ENCODE measurements at places on chromosomes 16 and 17. TPM values are rescaled to one million over a fixed set of nuclear protein-coding genes. Genes with fewer than 3 reads are reported as not detected.

The PIK3R5 gene
- 73.4 TPM for total RNA-seq

DNA sequence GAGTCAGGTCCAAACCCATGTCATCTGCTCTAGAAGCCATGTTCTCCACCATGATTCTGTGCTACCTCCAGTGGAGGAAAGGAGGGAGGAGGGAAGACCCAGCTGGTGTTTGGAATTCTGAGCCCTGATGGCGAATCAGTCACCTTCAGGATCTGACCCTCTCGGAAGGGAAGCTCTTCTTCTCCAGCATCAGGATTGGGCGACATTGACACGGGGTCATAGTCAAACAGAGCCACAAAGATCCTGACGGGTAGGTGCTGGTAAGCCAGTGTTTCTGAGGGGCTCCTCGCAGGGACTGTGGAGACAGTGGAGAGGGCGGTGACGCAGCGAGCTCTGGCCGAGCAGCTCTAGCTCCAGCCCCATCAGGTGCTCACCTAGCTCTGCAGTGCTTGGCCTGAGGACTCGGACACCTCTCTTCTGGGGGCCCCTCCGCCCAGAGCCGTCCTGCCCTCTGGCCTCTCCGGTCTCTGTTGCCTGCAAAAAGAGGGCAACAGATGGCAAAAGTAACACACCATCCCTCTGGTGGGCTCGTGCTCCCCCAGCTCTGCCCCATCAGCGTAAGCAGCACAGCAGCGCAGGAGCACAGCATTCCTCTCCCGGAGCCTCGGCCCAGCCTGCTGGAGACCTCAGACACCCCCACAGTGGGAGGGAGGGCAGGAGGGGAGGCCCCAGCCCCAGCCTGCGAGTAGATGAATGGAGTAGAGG is 21.0 kb downstream of the TSPOAP1 start:
- no peak overlapping the region for H3K27ac ChIP-seq
- H3K36me3 ChIP-seq: no peaks in the 10 kb centered on the region
- H3K4me1 ChIP-seq: no peaks in the 10 kb centered on the region
- no peak overlapping the region for H3K4me3 ChIP-seq
- no peaks in the 10 kb centered on the region for H3K27me3 ChIP-seq

The BEAN1 gene
- total RNA-seq: not detected

The KRTAP2-3 gene
- total RNA-seq: not detected

The NLGN2 gene
- 0.89 TPM for total RNA-seq

- H3K4me3 ChIP-seq: no peak overlapping the region
- H3K36me3 ChIP-seq: peaks cover 25% of the 10 kb centered on the region
- H3K27me3 ChIP-seq: no peaks in the 10 kb centered on the region
- no peak for DNase-seq
- no peaks in the 10 kb centered on the region for H3K4me1 ChIP-seq
These were observed 21.6 kb downstream of the C17orf58 start for GRCh38 chr17:67974598-67975066.

The EVPLL gene
- not detected for total RNA-seq

Measured in activated CD4-positive, alpha-beta T cell treated with anti-CD3 and anti-CD28 coated beads, Interleukin-2, amount 10 ng/mL, durations not matched to agents 7 days and 5 days (primary cell).